ENCODE measurements at places on chromosomes 4 and X.

DNA sequence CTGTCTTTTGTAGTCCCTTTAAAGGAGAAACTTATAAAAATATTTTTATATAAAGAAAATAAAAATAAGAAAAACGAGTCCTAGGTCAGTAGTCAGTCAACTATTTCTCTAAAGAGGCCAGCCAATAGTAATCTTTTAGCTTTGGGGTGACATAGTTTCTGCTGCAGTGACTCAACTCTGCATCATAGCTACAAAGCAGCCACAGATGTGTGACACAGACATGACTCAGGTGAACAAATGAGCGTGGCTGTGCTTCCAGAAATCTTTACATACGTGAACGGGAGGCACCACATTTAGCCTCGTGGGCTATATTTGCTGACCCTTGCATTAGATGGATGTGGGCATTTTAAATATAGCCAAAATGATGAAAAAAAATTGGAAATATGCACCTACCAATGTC, 1862.5 kb upstream of the TENM3 start:
- no peak for DNase-seq

DNA sequence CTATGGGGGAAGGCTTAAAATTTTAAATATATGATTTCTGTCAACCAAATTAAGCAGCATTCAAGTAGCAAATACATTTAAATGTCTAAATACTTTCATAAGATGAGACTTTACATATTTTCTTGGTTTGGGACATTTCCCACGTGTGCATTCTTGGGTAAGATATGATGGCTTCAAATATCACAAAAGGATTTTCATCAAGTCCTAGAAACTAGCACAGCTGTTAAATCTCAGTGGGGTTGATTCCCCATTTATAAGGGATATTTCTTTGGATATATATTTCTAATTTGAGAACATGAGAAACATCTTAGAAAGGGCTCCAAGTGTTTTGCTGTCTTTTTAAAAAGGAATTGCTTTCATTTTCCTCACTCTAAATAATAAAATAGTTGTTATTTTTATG, 90.2 kb downstream of the P2RY10 start:
- no peak for DNase-seq

DNA sequence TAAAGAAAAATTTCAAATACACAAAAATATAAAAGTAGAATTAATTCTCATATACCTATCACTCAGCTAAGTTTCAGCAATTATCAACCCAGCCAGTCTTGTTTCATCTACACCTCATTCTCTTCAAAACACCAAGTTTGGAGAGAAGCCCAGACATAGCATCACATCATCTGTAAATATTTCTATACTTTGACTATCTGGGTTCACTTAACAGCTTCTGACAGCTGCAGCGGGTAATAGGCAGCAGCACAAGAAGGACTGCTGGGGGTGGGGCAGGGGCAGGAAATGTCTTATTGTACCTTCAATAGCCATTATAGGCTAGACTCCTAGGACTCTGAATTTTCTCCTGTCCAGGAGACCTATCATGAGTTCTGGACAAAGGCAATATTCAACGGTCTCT, 54.1 kb downstream of the PHF8 start:
- DNase-seq: no peak

DNA sequence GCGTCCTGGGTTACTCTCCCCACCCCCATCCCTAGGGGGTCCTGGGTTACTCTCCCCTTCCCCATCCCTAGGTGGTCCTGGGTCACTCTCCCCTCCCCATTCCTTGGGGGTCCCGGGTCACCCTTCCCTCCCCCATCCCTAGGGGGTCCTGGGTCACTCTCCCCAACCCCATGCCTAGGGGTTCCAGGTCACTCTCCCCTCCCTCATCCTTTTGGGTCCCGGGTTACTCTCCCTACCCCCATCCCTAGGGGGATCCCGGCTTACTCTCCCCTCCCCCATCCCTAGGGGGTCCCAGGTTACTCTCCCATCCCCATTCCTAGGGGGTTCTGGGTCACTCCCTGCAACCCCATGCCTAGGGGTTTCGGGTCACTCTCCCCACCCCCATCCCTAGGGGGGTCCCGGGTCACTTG, 1.5 kb downstream of the ASMTL start:
- DNase-seq: no peak

All from stimulated activated naive CD4-positive, alpha-beta T cell treated with Interleukin-2 at 50 U/mL for 16 hours (primary cell).